ENCODE measurements at places on chromosomes 1 and 21. TPM values are rescaled to one million over a fixed set of nuclear protein-coding genes. Genes with fewer than 3 reads are reported as not detected.

Gene SPRR1B
- not detected for total RNA-seq

Gene GJA5
- total RNA-seq = not detected

Gene AK5
- 54.7 TPM for total RNA-seq

Gene OR2M3
- not detected for total RNA-seq

Gene NR5A2
- total RNA-seq = under 0.01 TPM

Gene ALX3
- not detected for total RNA-seq

Gene LCE6A
- not detected for total RNA-seq

Gene ERO1B
- total RNA-seq = 1.7 TPM

Gene GLIS1
- total RNA-seq = 0.28 TPM

Gene SLC35F3
- total RNA-seq = under 0.01 TPM

Gene LMX1A
- total RNA-seq = not detected

Gene AMY1C
- not detected for total RNA-seq

Gene DENND2D
- 0.90 TPM for total RNA-seq

Gene KRTAP13-2
- not detected for total RNA-seq

Gene SELL
- total RNA-seq = not detected

Gene CRNN
- total RNA-seq = not detected

Gene AMIGO1
- total RNA-seq = 1.6 TPM

Gene UTS2
- not detected for total RNA-seq

DNA sequence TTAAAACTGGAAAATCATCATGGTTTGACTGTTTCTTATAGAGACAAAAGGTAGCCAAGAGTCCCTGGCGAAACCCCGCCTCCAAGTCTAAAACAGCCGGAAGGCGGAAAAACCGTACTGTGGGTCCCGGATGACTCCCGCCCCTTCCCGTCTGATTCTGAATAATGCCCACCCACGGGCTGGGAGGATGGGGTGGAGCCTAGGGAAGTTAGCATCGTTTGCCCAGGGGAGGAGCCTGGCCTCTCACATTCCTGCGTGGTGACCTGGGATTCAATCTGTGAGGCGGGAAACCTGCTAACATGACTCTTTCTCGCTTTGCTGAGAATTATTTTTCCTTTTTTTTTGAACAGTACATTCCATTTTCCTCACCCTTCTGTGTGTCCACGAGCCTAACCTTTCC is 124.9 kb downstream of the KCNK1 start:
- no peak for DNase-seq

GRCh38 chr1:234955107-234955731 is 173.4 kb downstream of the TOMM20 start:
- DNase-seq = peak; percentile 59

DNA sequence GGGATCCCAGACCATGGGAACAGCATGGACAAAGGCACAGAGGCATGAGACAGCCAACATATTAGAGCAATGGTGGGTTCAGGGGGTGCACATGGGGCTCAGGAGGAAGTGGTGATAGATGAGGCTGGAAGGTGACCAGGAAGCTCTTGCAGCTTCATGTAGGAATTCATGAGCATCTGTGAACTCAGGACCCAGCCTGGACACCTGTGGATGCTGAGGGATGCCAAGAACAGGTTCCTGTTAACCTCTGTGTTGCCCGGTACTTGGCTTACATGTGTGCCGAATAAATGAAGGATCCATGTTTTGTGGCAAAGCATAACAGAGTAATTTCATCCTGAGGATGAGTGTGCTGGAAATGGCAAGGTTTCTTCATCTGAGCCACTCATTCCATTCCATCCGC is 9.3 kb upstream of the SSBP3 start:
- no peak for DNase-seq

GRCh38 chr1:6141592-6141991 is 38.5 kb downstream of the CHD5 start:
- DNase-seq = no peak

GRCh38 chr21:41564871-41565274 is 56.9 kb upstream of the TMPRSS2 start:
- DNase-seq = no peak

- DNase-seq = no peak
These were observed 27.7 kb upstream of the IL19 start for GRCh38 chr1:206742719-206743383.

- DNase-seq = no peak
These were observed 51.2 kb downstream of the EPHB2 start for GRCh38 chr1:22761821-22762220.

GRCh38 chr1:94110021-94110761 is 10.8 kb downstream of the ABCA4 start:
- no peak for DNase-seq

GRCh38 chr1:102593276-102593675 is 515.0 kb downstream of the COL11A1 start:
- no peak for DNase-seq

GRCh38 chr1:108897865-108898720 is 21.3 kb downstream of the GPSM2 start:
- peak; percentile 79 for DNase-seq

GRCh38 chr1:162056043-162056442 is 13.4 kb upstream of the NOS1AP start:
- peak; percentile 67 for DNase-seq

- peak; percentile 84 for DNase-seq
These were observed 8.2 kb upstream of the TARBP1 start for GRCh38 chr1:234486858-234487840.

DNA sequence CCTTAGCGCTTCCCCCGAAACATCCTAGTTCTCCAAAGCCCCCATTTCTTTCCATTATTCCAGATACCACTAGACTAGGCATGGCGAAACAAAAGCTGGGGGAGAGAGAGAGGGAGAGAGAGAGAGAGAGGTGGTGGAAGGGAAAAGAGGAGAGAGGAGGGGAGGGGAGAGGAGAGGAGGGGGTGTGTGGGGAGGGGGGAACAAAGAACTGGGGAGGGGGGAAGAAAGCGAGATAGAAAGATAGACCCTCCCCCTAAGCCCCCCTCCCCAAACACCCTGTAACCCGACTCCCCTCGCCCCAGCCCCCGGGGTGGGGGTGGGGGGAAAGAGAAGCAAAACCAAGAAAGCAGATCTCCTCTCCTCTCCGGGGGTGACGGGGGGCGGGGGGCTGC is 352 bp downstream of the MEX3A start:
- no peak for DNase-seq

DNA sequence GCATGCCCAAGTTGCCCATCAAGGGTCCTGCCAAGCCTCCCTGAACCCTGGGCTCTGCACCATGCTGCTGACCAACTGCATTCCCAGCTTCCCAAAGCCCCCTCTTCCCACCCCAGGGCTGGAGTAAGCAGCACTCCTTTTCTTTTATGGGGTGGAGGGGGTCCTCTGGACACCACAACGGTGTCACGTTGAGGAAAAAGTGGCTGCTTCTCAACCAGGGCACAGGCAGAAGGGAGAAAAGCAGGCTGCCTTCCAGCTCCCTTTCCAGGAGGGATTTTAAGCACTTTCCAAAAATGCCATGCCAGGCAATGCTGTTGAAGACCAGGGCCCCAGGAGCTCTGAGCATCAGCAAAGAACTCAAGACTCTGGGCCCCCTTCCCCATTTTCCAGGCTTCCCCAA is 691 bp downstream of the RIMS3 start:
- no peak for DNase-seq

GRCh38 chr1:100115524-100115923 is 17.2 kb downstream of the SASS6 start:
- no peak for DNase-seq

GRCh38 chr1:69595486-69595885 is 27.8 kb downstream of the LRRC7 start:
- DNase-seq = no peak

GRCh38 chr1:198530953-198531352 is 9.5 kb downstream of the ATP6V1G3 start:
- no peak for DNase-seq

- no peak for DNase-seq
These were observed 284.5 kb downstream of the NPHP4 start for GRCh38 chr1:5707566-5708345.

DNA sequence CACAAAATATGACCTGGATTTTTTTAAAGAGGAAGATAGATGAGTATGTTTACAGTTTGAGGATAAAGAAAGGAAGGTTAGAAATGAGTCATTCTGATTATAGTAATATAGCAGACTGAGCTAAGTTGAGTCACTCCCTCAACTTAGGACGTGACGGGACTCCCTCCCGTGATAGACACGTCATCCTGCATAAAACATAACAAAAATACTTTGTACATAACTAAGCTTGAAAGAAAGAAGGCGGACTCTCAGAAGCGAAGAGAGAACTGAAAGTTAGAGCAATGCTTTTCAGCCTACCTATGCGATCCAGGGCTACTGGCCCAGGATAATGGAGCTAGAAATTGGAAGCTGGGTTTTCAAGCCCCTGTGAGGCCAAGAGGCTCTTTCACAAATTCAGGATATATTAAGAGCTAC is 53.0 kb upstream of the DESI2 start:
- peak; percentile 98 for DNase-seq

DNA sequence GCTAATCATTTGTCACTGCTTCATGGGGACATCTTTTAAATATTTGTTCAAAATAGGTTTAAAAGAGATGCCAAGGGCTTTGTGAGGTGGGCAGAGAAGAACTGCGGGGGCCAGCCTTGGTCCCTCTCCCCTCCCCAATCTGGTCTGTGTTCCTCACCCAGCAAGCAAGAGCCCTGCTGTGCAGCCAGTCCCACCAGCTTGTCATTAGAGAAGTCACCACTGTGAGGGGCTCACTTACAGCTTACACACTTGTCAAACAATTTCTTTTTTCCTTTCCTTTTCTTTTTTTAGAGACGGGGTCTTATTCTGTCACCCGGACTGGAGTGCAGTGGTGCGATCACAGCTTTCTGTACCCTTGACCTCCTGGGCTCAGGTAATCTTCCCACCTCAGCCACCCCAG is 10.4 kb upstream of the CDK18 start:
- DNase-seq = no peak

GRCh38 chr21:42096566-42096965 is 25.4 kb downstream of the UMODL1 start:
- DNase-seq = no peak

- DNase-seq = no peak
These were observed 222.7 kb upstream of the GJB5 start for GRCh38 chr1:34532113-34532512.

DNA sequence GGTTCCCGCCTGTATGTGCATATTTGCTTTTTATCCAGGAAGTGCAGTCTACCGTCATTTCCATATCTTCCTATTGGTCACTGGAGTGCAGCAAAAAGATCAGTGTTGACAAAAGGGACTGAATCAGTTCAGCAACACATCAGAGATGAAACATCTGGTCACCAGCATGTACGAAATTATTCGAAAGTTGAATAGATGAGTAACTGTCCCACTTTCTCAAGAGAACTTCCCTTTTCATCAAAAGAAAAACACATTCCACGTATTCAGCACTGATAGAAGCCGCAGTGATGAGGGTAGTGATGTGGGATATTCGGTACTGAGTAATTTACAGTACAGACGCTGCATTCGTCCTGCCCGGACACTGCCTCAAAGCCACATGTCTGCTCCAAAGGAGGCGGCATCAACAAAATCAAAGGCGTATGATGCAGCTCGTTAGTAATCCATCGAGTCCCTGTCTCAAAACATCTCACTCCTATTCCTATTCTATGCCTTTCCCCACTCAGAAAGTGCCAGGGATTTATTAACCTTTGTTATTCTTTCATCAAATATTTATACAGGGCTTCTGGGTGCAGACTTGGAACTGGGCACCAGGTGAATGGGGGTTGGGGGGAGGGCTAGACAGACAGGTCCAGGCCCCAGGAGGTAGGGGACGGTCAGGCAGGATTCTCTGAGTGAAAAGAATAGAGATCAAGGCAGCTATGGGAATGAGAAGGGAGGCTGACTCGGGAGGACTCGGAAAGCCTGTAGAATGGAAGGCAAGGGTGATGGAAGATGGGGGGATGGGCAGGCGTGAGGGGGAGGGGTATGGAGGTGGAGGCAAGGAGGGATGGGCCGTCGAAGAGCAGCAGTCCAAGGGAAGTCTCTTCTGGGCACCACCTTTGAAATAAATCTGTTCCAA is 79.5 kb upstream of the SLC45A1 start:
- DNase-seq = peak; percentile 99

GRCh38 chr1:22024485-22025367 is 23.3 kb downstream of the CELA3A start:
- peak; percentile 81 for DNase-seq

- DNase-seq = no peak
These were observed 353.2 kb downstream of the NTNG1 start for GRCh38 chr1:107494061-107494460.

- DNase-seq = no peak
These were observed 139.3 kb downstream of the PGBD5 start for GRCh38 chr1:230286890-230287269.

GRCh38 chr1:153392258-153392657 is 1.4 kb upstream of the S100A8 start:
- DNase-seq = no peak

DNA sequence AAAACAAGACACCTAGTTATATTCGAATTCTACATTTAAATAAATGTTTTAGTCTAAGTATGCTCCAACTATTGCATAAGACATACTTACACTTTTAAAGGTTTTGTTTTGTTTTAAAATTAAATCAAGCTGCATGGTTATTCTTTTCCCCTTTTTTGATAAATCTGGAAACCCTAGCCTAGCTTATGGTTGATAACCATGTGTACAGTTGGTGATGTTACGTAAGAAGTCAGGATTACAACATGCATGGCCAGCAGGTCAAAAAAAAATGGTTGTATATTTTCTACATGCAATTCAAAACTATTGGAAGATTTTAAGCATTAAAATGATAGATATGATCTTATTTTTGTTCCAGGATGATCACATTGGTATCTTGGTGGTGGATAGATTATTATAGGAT is 1600.6 kb downstream of the PLA2G4A start:
- peak; percentile 36 for DNase-seq

DNA sequence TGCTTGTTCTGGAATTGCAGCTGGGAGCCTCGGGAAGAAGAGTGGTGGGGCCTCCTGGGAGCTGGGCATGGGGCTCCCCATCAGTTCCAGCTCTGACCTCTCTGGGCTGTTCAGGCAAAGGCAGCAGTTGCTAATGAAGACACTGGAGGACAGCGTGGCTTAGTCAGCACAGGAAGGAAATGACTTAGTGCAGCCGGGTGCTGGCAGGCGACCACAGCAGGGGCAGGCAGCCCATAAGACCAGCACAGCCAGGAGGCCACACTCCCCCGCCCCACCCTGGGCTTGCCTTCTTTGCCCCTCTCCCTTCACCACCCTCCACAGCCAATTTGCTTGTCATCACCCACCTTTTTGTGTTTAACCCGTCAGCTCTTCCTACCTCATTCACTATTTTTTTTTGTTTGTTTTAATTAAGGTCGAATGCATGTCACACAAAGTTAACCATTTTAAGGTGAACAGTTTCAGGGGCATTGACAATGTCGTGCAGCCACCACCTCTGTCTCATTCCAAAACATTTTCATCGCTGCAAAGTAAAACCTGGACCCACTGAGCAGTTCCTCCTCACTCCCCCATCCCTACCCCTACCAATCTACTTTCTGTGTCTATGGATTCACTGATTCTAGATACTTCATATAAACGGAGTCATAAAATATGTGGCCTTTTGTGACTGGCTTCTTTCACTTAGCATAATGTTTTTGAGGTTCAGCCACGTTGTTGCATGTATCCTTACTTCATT is 10.9 kb downstream of the OLIG2 start:
- DNase-seq = peak; percentile 71
